ENCODE measurements at places on chromosomes 1 and 21.

DNA sequence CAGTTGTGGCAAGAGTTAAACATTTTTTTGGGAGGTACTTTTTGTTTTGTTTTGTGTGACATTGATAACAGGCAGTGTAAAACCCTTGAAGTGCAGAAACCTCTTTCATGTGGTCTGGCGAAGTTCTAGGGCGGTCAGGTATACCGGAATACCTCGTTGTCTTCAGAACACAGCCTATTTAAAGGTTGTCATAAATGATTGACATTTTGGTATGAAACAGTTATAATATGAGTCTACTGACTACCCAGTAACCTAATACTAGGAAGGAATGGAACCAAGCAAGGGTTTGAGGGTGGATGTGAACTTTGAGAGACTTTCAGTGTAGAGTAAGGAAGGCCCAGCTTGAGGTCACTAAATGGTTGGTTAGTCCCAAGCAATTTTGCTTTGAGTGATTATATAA is 40.5 kb downstream of the PATJ start:
- DNase-seq, result no peak

- DNase-seq, result peak; percentile 55
Measured at GRCh38 chr1:85553416-85554335, 26.9 kb upstream of the CCN1 start.

- peak; percentile 57 for DNase-seq
Measured at GRCh38 chr1:241507189-241507863, 12.2 kb downstream of the FH start.

GRCh38 chr1:20481643-20482498 is 4.1 kb downstream of the CAMK2N1 start:
- DNase-seq, result no peak
